ENCODE measurements at places on chromosomes 13 and 19.

DNA sequence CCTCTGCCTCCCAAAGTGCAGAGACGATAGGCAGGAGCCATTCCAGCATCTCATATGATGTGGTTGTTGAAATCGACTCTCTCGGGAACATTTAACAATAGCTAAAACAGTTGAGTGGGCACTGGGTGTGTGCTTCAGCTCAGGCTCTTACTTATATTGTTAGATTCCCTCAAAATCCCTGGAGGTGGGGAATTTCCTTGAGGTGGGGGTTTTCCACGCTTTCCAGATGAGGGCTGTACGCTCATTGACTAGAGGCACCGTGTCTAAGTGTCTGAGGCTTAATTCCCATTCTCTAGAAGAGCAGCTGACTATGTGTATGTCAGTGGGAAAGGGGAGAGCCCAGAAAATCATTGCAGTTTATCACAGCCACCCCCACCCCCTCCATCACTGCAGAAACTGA, 10.8 kb upstream of the GRAMD1A start:
- ATAC-seq, result peak; percentile 21

- ATAC-seq, result peak; percentile 93
These were observed at the start of gene ZNF699 for GRCh38 chr19:9309139-9309973. Gene ZNF699, minus strand, starts transcription at chr19:9309838. Its CDS starts 4,719 bp downstream, at chr19:9305119.

DNA sequence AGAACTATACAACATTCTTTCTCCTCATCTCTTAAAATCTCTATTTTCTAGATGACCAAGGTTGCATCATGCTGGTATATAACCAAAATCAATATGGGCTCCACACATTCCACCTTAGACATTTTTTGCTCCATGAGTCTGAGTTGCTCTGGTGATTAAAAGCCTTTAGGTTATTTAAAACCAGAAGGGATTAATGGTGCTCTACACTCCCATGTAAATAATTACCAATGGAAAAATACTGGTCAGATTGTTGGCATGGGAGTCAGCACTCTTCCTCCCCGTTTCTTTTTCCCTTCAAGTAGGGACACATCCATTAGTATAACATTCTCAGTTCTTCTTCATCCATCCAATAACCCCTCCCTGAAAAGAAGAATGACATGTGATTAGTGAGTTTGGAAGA, 747.7 kb downstream of the PCDH17 start:
- ATAC-seq, result no peak

DNA sequence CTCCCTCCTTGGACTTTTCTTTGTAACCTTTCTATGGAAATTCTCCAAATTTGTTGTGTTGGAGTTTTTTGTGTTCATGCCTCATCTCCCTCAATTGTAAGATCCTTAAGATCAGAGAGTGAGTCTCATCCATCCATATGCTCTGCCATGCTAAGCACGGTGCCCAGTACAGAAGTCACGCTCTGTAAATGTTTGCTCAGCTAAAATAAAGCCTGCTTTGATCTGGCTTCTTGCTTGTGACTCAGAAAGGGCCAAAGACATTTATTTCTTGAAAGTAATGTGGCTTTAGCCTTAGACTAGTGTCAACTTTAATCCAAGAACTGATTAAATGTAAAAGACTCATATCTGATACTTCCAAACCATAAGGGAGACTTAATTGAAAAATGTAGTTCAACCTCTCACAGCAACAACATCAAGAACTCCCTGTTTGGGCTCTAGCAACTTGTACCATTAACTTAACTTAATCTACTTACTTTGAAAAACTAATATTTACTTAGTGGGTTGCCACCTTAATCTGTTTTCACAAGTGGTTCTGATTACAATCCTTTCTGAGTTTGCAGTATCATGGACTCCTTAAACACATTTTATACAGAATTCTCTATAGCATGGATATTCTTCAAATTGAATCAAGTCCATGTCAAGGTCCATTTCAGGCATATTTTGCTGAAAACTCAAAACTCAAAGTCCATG, 100.2 kb downstream of the KL start:
- ATAC-seq, result no peak

DNA sequence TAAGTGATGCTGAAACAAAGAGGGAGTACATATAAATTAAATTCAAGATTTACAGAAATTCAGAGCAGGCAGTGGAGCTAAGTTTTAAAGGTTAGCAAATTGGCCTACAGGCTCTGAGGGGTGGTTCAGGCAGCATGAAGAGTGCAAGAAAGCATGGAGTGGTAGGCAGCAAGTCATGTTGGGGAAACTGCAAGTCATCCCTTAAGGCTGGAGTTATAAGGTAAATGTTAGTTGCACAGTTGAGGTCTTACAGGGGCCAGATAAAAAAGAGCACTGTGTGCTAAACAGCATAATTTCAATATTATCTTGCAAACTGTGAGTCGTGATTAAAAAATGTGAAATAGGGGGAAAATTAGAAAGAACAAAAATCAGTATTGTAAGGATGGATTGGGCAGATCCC, 106.2 kb downstream of the VWA8 start:
- ATAC-seq, result no peak

GRCh38 chr13:107743983-107744382, 471.4 kb downstream of the LIG4 start:
- no peak for ATAC-seq

- peak; percentile 15 for ATAC-seq
These were observed 850 bp downstream of the KLF5 start for GRCh38 chr13:73059460-73060250.

DNA sequence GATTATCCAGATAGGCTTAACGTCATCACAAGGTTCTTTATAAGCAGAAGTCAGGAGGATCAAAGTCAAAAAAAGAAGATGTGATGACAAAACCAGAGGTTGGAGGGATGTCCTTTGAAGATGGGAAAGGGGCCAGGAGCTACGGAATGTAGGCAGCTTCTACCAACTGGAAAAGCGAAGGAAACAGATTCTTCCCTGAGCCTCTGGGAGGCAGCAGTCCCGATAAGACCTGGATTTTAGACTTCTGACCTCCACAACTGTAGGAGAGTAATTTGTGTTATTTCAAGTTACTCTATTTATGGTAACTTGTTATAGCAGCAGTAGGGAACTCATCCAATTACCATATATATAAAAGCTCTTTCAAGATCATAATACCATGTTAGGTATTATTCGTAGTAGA, 98.8 kb upstream of the MYCBP2 start:
- no peak for ATAC-seq

DNA sequence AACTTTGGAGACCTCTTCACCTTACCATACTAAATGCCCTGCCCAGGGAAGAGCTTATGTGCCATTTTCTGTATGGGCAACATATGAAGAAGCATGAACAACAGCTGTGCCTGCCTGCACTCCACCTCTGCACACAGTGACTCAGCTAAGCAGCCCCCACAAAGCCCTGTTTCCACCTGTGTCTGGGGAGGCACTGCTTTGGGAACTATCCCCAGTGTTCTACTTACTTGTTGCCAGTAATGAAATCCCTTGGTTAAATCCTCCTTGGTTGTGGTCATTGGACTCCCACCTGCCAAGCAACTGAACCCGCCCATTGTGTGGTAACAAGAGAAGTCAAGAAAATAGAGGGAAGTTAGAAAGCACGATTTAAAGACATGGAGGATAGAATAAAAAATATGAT, 84.6 kb downstream of the NALCN start:
- no peak for ATAC-seq

DNA sequence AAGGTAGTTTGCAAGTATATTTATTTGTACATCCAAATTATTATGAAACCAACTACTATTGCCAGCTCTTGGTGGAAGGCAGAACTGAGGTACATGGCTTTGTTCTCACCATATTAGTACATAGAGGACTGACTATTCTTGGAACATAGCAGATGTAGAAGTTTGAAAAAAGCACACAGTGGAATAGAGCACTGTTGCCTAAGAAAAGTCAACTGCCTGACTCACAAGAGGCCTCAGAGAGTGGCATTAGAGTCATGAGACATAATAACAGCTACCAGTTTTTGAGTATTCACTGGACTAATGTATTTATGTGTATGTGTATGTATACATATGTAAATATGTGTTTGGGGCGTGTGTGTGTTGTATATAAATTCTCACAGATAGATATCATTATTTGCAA, 8.3 kb upstream of the PCDH20 start:
- no peak for ATAC-seq

DNA sequence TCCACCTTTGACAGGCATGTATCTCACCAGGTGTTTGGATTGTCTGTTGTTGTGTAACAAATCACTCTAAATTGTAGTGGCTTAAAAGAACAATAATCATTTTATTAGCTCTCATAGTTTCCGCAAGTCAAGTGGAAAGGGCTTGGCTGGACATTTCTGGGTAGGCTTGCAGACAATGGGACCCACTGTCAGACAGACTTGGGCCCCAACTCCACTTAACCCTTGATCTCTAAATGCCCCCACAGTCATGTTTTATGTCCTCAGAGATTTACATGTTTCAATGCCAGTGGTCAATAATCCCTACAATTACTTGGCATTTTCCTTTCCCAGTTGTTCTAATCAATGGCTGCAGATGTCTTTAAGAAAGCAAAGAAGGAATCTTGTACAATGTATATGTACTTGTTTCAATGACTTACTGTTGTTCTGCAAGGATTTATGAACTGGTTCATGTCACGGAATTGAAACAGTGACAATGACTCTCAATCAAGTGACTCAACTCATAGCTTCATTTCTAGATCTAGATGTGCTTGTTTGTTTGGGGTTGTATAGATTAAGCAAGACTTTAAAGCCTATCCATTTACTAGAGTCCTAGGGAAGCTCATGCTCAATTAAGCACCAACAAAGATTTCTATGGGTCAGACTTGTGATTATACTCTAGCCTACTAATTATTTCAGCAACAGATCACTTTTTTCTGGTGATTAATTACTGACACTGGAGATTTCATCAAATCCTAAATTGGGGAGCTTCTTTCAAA, 510.1 kb upstream of the NBEA start:
- ATAC-seq, result no peak

DNA sequence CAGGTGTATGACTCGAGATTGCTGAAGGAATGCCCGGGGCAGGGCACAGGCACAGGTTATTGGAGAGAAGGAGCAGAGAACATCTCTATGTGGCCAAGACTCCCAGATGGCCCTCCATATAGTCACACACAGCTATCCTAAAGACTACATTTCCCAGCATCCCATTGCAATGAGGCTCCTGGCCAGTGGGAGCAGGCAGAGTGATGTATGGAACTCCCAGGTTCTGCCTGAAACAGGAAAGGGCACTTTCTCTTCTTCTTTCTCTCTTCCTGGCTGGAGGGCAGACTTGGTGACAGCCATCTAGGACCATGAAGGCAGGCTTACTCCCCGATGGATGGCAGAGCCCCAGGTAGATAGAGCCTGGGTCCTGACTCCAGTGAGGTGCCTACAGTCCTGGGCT, 13.5 kb downstream of the PPP1R13L start:
- ATAC-seq, result no peak

DNA sequence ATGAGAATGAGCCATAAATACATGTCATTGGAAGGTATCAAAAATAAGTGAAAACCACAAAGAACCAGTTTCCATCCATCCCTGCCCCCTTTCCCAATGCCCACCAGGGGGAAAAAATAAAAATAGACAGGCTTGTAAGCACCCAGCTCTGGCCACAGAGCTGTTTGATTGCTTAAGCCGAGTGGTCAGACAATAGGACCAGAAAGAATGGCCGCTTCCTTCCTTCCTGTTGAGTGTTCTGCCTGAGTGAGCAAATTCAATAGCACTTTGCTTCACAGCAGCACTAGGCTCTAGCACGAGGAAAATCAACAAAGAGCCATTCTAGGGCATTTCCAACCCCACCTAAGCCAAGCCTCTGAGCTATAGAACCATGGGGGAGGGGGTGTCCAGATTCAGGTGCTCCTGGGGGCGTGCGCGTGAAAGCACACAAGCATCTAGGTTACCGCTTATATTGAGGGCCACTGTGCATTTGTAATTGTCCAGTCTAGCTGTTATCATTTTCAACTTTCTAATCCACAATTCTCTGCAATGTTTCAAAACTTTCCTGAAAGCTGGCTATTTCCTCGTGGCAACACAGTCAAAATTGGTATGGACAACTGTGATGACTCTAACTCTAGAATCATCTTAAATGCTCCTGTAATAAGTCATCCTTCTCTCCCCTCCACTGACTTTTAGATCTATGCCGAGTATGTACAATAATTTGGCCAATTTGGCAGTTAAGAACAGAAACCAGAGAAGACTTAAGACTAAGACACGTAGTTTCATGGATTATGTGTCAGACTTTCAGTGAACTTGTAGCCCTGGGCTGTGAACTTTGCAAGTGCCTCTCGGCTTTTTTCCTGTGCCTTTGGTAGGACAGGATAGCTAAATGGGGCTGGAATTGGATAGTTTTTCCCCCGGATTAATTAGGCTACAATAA, 64.3 kb downstream of the SPRY2 start:
- ATAC-seq, result no peak

GRCh38 chr13:60164234-60164889, 634 bp upstream of the DIAPH3 start:
- ATAC-seq, result peak; percentile 11

DNA sequence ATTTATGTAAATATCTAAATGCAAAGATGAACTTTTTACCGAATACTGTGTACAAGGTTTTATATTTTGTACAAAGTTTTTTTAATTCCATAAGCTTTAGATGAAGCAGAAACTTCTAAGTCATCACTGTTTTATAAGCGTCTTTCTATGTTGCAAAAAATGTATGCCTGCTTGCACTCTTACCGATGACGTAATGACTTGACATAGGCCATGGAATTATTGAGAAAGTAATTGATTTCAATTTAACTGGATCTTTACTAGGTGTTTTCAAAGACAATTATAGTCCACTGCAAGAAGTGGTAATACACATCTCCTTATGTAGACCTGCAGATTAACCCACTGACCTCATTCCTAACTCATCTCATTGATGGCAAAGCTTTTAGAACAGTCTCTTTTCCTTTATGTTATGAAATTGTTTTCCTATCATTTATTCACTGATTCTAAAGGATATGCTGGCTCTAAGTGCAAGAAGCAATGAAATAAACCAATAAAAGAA, 10.4 kb downstream of the DACH1 start:
- ATAC-seq, result no peak

DNA sequence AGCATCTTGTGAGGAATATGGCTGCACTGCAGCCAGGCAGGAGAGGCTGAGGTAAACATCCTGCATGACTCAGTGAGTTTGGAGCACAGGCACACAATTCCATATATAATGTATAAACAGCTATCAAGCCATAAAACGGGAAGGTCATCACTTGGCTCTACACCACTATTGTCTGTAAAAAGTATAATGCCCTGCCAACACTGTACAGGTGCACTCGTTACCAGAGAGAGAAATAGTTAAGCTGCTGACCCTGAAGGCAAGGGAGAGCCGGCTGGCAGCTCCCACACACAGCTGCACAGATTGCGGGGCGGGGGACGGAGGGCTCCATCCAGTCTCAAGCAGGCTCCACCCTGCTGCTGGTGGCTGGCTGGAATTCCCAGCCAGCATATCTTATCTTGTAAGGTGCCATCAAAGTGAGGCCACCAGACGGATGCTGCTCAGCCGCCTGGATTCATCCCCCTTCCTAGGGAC, 668.1 kb downstream of the SLITRK5 start:
- no peak for ATAC-seq

DNA sequence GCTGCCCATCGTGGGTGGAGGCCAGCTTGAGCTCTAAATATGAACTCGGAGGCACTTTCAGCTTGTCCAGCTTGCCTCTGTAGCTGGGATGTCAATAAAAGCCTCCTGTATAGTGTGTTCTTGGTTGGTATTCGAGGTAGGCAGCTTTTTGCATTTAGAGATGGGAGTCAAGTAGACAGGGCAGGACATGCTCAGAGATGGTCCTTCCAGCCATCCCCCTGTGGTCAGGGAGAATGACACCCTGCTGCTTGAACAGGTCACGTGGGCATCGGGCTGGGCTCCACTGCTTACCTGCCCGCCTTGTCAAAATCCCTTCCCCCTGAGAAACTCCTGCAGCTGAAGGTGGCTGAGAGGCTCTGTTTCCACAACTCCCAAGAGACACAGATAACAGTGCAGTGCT, 302.5 kb downstream of the ZNF536 start:
- ATAC-seq, result no peak

GRCh38 chr19:6033744-6034264, 55.9 kb upstream of the RANBP3 start:
- ATAC-seq, result no peak
